ENCODE measurements at places on chromosomes 2 and 18.

GRCh38 chr18:45662468-45662867 is 47.2 kb downstream of the SLC14A2 start:
- DNase-seq = no peak

- DNase-seq = no peak
Observed at GRCh38 chr2:28869494-28870145, 489 bp downstream of the TRMT61B start.

DNA sequence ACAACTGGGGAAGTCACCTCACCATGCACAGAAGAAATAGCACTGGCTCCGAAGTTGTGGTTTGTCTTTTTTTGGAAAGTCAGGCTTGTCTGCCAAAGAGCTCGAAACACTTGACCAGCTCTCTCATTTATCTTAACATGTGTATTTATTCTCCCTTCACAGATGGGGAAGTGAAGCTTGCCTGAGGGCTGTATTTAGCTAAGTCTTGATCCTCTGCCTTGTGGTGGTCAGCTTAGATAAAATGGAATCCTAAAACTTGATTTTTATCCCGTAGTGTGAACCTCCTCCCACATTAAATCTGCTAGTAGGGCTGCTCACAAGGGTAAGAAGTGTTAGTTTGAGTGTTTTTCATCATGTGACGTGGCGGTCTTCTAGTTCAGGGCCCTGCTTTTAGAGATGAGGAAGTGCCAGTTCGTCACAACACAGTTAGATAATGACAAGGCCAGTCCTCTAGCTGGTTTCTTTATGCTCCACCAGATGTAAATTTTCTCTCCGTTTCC is 89.7 kb downstream of the TMEM247 start:
- DNase-seq = no peak

DNA sequence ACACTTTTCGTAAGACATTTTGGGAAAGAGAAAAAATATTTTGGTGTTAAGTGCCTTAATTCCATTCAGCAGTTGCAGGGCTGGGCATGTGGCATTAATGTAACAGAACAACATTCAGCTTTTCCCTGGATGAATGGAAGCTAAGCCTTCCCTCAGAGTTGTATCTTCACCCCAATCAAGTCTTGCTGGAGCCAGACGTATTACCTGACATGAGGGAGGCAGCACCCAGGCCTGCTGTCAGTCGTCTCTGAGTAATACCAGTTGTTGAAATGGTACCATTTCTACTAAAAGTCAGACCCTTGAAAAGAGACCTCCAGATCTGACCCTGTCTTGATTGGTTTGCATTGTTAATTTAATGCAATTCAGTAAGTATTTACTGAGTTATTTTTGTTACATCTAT is 57.5 kb downstream of the MALT1 start:
- no peak for DNase-seq

DNA sequence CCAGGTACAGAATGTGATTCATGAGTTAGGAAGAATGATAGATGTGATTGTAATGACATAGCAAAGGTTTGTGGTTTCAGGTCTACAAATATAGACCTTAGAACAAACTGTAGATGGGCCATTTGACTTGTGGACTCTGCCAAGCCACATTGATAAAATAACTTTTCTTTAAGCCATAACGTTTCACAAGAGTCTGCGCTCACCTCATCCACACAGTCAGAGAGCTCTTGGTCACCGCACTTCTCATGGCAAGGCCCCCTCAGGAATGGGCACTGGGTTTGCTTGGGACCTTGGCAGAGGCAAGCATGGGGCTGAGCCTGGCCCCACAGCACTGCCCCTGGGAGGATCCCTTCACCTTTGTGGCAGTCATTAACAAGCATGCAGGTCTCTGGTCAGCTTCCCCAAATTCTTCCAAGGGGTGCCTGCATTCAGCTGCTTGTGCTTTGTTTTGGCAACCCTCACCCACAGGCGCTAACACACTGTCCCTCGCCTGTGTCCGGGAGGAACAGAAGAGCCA is 14.0 kb downstream of the ARMC9 start:
- no peak for DNase-seq

- no peak for DNase-seq
Observed at GRCh38 chr2:177712462-177712861, 319.9 kb downstream of the AGPS start.

DNA sequence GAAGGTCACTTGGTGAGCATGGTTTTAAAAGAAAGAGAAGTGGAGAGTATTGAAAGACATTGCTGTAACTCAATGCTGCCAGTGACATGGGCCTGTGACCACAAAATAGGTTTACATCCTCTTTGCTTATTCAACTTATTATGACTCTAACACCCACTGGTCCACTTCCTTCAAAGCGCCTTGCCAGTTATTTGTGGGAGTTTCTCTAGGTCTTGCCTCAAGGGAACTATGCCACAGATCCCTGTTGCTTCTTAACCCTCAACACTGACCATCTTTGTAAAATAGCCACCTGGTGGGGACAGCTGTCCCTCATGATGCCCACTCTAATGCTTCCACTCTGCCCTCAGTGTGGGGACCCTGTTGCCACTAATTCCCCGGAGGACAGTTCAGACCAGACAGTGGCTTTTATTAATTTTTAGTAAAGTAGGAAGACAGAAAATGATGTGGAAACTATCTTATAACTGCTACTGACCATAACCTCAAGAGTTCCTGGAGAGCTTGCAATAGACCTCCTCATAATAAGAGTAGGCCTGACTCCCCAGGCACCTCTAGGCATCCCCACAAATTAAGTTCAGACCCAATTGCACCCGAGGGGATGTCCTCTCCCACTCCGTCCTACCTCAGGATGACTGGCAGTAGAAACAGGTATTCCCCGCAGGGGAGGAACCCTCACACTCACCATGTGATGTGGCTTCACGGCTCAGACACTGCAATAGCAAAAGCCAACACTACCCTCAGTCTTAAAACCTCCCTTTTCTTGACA is 31.3 kb upstream of the SLC25A52 start:
- no peak for DNase-seq

GRCh38 chr2:124836416-124836815 is 811.3 kb downstream of the CNTNAP5 start:
- no peak for DNase-seq

Data from stimulated activated CD8-positive, alpha-beta memory T cell treated with anti-CD3 and anti-CD28 coated beads, Interleukin-4, amount 100 ng/mL, for 1 hour (primary cell).